ENCODE measurements at places on chromosomes 4 and X.

- no peak for DNase-seq
Observed at GRCh38 chr4:26056406-26056805, 142.4 kb downstream of the SMIM20 start.

DNA sequence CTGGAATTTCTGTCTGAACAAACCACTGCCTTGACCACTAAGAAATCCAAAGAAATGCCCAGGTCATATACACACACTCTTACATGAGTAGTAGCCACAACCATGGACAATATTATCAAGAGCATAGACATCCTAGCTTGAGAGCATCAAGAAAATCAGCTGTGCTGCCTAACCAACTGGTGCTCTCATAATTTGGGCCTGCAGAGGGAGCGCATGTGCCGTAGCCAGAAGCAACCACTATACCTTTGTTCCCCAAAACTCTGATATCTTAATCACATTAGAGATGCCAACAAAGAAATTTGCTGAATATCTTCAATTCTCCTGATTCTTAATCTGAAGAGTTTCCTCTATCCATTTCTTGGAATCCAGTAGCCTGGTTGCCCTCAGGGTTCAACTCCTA, 163.6 kb downstream of the ZNF674 start:
- peak; percentile 14 for DNase-seq

GRCh38 chr4:22435652-22436051, 80.2 kb downstream of the ADGRA3 start:
- DNase-seq, result peak; percentile 7

DNA sequence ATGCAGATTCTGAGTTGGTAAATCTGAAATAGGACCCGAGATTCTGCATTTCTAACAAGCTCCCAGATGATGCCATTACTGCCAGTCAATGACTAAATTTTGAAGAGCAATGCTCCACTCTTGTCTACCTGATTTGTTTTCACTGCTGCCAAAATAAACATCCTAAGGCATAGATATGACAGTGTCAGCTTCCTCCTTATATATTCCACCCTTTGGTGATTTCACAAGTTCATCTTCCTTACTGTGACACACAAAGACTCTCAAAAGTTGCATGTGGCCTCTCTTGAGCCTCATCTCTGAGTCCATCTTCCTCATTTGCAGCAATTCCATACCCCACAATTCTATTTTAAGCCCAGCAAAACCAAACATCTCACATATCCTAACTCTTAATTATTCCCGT, 110.9 kb downstream of the FBXW7 start:
- DNase-seq, result no peak

- peak; percentile 88 for DNase-seq
Observed at GRCh38 chrX:103554687-103555424, 30.5 kb upstream of the TCEAL4 start.

DNA sequence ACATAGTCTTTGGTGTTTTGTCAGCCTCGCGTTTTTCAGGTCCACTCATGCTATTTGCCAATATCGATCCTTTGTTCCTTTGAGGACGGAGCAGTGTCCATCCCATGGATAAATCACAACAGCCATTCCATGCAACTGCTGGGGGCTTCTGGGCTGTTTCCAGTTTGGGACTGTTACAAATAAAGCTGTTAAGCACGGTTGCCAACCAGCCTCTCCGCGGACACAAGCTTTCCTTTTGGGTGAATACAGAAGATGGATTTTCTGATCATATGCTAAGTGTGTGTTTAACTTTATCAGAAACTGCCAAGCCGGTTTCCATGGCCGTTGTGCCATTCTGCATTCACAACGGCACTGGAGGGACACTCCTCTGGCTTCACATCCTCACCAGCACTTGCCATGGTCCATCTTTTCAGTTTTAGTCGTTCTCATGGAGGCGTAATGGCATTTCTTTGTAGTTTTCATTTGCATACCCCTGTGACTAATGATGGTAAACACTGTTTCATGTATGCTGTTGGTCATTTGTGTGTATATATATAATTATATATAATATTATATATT, 67.8 kb downstream of the ABLIM2 start:
- no peak for DNase-seq

GRCh38 chr4:124459941-124460310, 252.6 kb downstream of the ANKRD50 start:
- DNase-seq, result no peak

DNA sequence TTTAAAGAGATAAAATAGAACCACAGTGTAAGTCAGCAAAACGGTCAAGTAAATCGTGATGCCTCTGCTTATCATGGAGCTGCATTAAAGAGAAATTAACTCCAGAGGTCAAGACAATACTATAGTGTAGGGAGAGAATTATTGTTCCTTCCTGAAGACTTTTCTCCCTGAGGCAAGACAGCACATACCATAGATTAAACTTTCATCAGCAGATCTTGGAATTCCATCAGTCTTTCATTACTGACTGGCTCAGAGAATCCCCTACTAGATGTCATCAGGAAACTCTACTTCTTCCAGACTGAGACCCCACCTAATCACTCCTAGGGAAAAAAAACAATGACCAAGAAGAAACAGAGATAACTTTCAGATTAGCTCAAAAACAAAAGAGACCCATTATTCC, 131.3 kb downstream of the NSUN7 start:
- DNase-seq, result no peak

DNA sequence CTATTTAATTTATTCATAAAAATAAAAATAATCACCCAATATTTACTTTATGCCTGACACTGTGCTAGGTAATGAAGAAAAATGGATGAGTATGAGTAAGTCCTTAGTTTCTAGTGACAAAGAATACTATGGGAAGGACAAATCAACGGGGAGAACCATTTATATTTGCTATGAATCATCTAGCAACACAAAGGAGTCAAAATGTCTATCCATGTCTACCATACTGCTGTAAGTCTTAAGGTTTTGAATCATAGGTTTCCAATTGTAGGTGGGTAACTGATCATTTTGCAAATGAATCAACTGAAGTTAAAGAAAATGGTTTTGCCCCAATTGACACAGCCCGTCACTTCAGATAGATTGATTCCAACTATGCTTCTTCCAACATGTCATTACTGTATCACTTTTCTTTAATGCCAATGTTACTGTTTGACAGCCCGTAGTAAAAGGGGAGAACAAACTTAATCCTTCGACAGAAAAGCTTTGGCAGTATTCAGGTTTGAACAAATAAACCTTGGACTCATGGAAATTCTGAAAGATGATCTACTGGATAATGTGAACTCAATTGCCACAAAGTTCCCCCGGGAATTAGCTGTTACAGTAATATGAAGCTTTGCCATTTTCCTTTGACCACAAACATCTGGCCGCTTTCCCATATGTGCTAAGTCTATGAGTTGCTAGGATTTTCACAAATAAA, 3.2 kb downstream of the TDO2 start:
- no peak for DNase-seq
